Endothelial cell (in vitro differentiated cells): ENCODE measurements at places on chromosomes 5 and 9. TPM values are rescaled to one million over a fixed set of nuclear protein-coding genes. Genes with fewer than 3 reads are reported as not detected.

- no peak for DNase-seq
Measured at GRCh38 chr5:50767588-50767987, 101.2 kb downstream of the PARP8 start.

GRCh38 chr5:90803876-90804275 is 245.3 kb downstream of the ADGRV1 start:
- DNase-seq, result no peak

Gene PCDHB7
- 4.6 TPM for total RNA-seq

GRCh38 chr9:114424126-114424525 is 36.3 kb upstream of the AKNA start:
- DNase-seq, result no peak

Gene POLR3G
- 5.9 TPM for total RNA-seq
